ENCODE measurements at places on chromosomes 2 and 18. TPM values are rescaled to one million over a fixed set of nuclear protein-coding genes. Genes with fewer than 3 reads are reported as not detected.

IL36G gene
- total RNA-seq: not detected

PIEZO2 gene
- total RNA-seq: 6.6 TPM

CCDC141 gene
- 0.17 TPM for total RNA-seq

IL18RAP gene
- total RNA-seq: under 0.01 TPM

ADGRF3 gene
- not detected for total RNA-seq

GRCh38 chr18:25679491-25679890 lies 327.5 kb upstream of the ZNF521 start:
- no peak for DNase-seq

DNA sequence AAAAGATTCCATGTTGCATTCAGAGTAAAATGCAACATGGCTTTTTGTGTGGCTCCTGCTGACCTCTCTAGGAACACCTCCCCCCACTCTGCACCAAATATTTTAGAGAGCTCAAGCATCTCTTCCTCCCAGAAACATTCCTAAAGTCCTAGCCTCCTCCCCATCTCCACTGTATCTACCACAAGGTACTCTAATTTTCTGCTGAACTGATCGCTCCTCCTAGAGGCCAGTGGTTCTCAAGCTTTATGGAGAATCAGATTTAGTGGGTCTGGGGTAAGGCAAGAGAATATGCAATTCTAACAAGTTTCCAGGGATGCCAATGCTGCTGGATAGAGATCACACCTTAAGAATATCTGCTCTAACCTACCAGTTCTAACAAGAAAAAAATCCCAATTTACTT lies 89.5 kb upstream of the HNRNPA3 start:
- DNase-seq: no peak

- DNase-seq: no peak
These were observed 113.6 kb upstream of the MGAT5 start for GRCh38 chr2:134140251-134140661.

DNA sequence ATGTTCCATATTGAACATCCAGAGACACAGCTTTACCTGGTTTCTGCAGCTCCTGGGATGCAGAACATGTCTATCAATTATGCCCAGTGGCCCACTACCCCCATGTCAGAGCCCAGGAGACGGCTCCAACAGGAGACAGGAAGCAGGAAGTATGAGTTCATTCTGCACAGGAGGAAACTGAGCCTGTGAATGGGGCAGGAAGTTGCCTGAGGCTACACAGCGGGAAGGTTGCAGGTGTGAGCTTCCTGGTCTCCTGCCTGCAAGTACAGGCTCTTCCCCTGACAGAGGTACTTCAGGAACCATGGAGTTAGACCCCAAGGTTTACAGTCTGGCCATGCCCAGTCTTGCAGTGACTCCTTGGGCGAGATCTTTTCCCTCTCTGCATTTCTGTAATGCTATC lies 2.8 kb upstream of the BOK start:
- no peak for DNase-seq

DNA sequence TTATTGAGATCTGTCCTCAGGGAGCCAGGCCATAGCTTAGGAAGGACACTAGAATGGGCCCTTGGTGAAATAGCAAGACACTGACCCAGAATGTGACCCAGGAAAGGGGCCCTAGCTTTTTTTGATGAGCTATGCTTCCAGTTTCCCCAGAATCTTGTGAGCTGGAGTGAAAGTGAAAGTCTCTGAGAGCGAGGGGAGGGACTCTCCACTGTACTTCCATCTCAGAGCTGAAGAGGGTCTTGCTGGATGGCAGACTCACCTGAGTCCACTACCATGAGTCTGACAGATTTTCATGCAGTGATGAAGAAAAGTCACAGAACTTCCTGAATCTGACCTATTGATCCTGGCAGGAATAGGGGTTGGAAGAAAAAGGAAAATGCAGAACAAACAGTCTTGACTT lies 3.1 kb downstream of the ARHGAP25 start:
- DNase-seq: no peak
